Common myeloid progenitor, CD34-positive (primary cell): ENCODE measurements at places on chromosomes 6 and 20.

- DNase-seq: no peak
Observed at GRCh38 chr20:22762576-22763256, 178.3 kb upstream of the FOXA2 start.

DNA sequence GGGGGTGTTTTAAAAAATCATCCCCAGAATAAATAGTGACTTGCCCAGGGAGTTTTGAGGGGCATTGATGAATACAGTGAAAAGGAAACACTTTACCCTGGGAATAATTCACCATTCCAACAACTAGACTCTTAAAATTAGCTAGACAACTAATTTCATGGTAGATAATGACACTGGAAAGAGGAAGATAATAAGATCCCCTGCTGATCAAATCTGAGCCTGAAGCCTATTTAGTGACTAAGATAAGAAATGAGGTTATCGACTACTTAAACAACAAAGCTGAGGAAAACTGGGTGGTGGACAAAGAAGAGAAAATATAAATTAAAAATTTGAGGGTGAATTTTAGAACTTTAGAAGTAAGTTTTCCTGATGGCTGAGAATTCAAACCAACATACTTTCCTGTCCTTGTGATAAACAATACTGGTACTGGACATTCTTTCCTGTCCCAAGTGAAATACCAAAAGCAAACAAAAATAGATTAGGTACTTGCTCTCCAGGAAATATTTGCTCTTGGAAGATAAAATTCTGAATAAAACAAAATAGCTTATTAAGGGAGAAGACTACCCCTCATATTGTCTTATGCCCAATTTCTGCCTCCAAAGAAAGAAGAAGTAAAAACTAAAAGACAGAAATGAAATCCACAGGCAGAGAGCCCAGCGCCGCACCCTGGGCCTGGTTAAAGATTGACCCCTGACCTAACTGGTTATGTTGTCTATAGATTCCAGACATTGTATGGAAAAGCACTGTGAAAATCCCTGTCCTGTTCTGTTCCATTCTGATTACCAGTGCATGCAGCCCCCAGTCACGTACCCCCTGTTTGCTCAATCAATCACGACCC, 64.0 kb upstream of the ADGRF4 start:
- no peak for DNase-seq

DNA sequence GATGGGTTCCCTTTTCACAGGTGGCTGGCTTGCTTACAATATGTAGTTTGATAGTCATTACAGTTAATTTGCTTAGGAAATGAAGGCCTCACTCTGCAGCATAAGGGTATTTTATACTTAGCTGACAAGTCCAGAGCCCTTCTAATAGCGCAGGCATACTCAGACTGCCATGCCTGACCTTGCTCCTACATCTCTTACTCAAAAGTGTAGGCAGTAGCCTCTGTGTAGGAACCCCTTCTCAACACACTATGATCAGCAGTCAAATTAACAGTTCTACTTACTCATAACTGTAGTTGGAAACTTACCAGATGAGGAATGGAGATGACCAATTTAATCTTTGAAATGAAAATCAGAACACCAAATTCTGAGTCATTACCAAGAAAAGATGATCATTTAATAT, 373.5 kb downstream of the TBC1D32 start:
- no peak for DNase-seq

DNA sequence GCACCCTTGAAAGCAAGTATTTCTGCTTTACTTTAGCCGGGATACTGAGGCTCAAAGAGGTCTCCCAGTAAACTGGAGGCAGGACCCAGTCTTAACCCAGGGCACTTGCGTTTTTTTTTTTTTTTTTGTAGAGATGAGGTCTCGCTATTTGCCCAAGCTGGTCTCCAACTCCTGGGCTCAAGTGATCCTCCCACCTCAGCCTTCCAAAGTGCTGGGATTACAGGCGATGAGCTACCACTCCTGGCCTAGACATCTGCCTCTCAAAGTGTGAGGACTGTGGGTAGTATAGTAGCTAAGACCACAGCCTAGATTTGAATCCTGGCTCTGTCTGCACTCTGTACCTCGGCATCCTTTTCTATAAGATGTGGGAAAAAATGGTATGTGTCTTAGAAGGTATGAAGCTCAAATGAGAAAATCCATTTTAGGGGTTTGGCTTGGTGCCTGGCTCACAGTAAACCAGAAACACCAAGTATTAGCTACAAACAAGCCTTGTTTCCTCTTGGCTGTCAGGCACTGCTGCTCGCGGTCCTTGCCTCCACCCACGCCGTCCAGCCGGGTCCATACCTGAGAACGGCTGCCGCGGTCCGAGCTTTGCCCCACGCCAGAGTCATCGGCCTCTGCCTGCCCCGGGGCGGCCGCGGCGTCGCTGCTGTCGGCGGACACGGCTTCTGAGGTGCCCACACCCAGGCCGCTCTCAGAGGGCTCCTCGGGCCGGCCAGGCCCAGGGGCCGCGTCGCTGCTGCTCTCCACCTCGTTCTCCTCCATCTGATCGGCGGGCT, 1.2 kb downstream of the ZNF335 start:
- DNase-seq: peak; percentile 42

- peak; percentile 30 for DNase-seq
Observed at GRCh38 chr6:84763003-84763885, 1.2 kb downstream of the TBX18 start.

DNA sequence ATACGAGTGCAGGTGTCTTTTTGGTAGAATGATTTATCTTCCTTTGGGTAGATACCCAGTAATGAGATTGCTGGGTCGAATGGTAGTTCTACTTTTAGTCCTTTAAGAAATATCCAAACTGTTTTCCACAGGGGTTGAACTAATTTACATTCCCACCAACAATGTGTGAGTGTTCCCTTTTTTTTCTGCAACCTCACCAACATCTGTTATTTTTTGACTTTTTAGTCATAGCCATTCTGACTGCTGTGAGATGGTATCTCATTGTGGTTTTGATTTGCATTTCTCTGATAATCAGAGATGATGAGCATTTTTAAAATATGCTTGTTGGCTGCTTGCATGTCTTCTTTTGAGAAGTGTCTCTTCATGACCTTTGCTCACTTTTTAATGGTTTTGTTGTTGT, 1.9 kb upstream of the ZNF831 start:
- peak; percentile 68 for DNase-seq

GRCh38 chr6:13101409-13101808, 226.9 kb downstream of the TBC1D7 start:
- no peak for DNase-seq

DNA sequence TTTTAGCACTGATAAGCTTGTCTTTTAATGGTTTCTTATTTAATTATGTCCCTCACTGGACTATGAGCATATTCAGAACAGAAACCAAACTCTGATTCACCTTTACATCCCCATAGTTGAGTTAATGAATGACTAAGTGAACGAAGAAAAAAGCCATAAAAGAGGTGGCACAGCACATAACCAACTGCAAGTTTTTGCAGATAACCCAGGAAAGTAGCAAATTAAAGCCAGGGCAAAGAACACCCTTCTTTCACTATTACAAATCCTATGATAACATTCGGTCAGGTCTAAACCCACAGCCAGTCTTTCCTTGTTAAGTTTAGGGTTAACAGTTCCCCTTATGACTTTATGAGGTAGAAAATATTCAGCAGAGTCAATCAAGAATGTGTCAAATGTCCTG, 102.7 kb downstream of the RIN2 start:
- no peak for DNase-seq

DNA sequence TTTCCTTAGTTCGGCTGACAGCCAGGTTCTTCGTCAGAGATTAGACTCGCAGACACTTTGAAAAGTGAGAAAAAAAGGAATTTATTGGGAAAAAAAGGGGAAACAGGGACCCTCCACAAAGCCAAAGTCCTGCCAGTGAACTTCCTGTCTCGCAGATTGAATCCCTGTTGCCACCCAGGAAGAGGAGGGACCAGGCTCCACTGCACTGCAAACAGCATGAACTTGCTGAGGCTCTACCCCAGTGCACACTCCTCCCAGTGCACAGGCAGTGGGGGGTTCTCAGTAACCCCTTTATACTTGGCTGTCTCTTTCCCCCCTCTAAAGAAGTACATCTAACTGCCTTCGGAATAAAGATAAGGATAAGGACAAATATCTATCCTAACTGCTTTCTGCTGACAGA, 959.0 kb downstream of the GRIK2 start:
- no peak for DNase-seq

DNA sequence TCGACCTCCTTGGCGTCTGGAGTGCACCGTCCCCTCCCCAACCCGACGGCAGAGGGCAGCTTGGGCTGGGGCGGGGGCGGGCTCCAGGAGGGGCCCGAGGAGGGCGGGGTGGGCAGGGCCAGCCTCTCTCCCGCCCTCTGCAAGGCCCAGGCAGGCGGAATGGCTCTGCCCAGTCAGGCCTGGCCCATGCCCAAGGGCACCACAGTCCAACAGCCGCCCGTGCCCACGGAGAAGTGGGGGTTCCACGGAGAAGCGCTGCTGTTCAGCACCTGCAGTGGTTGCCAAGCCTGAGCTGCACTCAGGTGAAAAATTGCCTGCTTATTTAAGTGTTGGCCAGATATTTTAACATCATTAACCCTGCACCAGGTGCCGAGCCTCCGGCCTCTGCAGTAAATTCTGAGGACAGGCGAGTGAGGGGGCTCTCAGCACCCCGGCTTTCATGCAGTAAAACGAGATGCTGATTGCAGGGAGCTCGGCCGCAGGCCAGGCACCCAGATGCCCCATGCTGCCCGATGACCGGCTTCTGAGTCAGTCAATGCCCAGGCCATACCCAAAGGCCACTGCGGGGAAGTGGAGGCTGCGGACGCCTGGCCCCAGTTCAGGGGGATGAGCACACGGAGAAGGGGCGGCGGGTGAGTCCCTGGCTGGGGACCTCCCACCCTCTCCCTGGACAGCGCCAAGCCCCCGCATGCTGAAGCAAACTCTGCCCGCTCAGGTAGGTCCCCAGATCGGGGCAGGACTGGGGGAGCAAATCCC, at the start of gene SRMS:
Gene SRMS, minus strand, starts transcription at position 25 of the 756 bp plus-strand sequence. CDS start 286 bp downstream, outside the sequence.
- DNase-seq: no peak

GRCh38 chr20:34999021-34999451, 43.4 kb downstream of the MYH7B start:
- no peak for DNase-seq

- DNase-seq: no peak
Observed at GRCh38 chr6:140987364-140988155, 1145.2 kb upstream of the GJE1 start.

GRCh38 chr6:132483779-132484679, 28.9 kb downstream of the STX7 start:
- DNase-seq: peak; percentile 87

GRCh38 chr6:67766057-67766456, 869.0 kb upstream of the ADGRB3 start:
- no peak for DNase-seq

DNA sequence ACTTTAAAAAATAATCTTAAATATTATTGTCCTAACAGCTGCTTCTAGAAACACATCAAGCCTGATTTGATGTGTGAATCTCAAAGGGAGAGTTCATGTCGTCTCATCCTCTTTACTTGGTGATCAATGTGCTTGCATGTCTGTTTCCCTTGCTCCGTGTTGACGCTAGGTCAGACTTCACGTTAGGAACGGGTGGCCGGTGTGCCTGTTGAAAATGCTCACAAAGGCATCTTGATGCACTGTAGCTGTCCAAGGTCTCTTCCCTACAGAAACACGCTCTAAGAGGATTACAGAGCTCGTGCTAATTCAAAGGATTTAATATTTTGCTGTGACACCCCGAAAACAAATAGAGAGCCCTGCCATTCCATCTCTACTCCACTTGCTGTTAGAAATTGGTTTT, 84.6 kb downstream of the ID4 start:
- no peak for DNase-seq

DNA sequence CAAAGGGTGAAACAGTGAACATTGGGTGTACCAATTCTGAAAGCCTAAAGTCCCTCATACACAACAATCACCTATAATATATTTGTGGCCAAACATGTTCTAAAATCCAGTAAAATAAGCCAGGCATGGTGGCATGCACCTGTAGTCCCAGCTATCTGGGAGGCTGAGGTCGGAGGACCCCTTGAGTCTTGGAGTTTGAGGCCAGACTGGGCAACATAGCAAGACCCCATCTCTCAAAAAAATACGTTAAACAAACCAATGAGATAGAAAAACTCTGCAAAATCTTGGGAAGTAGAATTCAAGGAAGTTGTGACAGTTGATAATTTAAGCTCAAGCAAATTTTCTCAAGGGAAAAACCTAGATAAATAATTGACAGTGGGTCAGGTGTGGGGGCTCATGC, 92.6 kb downstream of the CAP2 start:
- DNase-seq: no peak

GRCh38 chr20:48468571-48468970, 359.2 kb downstream of the PREX1 start:
- DNase-seq: no peak

GRCh38 chr6:93176070-93176469, 243.3 kb downstream of the EPHA7 start:
- no peak for DNase-seq

DNA sequence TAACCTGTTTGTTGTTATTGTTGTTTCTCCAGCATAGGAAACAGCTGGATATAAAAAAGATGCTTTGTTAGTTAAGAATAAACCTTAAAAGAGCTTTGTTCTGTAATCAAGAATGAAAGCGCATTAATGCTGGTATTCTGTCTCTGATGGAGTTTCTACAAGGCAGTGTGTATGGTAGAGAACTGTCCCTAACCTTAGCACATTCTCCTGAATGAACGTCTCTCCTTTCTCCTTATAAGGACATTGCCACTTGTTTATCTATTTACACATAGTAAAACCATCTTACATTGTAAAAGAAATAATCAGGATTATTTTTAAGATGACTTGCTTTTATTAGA, 33.8 kb upstream of the LCA5 start:
- DNase-seq: no peak

GRCh38 chr6:109706513-109706912, 15.4 kb downstream of the FIG4 start:
- no peak for DNase-seq

DNA sequence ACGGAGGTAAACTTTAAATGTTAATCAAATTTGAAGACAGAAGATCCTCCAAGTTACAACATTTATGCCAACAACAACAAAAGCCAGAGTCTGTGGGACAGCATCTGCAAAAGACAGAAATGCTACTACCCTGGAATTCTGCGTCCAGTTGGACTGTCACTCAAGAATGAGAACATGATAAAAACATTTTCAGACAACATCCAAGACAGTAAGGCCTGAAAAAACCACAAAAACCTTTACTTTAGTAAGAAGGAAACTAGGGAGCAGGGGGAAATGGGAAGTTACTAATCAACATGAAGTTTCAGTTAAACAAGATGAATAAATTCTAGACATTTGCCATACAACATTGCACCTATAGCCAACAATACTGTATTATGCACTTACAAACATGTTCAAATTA, 77.6 kb downstream of the MLIP start:
- no peak for DNase-seq

- DNase-seq: peak; percentile 65
Observed at GRCh38 chr20:40942006-40942405, 86.6 kb upstream of the TOP1 start.

GRCh38 chr20:15836634-15837033, 736.6 kb downstream of the KIF16B start:
- DNase-seq: no peak

- DNase-seq: peak; percentile 84
Observed at GRCh38 chr20:63567386-63568169, 6.5 kb downstream of the HELZ2 start.

- no peak for DNase-seq
Observed at GRCh38 chr6:138442663-138443062, 38.6 kb downstream of the HEBP2 start.
